ACHN (cell line): ENCODE measurements at places on chromosomes 6 and 20.

DNA sequence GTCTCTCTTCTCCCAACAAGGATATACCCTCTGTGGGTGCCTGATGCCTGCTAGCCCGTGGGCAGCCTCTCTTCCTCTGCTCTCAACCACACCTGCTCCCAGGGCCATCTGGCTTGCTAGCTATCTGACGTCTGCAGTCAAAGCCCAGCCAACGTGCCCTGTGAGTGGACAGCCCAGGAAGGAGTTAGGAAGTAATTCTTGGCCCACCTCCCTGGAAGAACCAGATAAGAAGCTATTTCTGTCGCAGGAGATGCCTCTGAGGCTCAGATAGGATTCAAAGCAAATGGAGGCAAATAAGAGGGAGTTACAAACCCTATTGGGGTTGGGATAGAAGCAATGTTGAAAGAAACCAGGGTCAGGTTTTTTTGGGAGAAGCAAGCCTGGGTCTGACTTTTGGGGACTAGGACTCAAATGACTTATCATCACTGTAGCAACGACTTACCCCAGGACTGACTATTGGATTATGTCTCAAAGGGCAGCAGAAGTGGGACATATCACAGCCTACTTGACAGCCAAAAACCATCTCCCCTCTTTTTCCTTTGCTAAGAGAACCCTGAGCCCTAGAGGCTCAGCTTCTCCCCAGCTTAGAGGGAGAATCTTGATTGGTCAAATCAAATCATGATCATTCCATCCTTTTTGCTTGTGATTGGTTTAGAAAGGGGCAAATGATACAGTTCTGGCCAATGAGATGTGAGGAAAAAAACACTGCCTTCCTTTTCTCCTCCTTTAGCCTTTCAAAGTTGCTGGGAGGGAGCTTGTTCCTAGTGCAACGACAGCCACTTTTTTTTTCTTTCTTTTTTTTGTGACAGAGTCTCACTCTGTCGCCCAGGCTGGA lies 18.0 kb upstream of the CDK5RAP1 start:
- no peak for DNase-seq

DNA sequence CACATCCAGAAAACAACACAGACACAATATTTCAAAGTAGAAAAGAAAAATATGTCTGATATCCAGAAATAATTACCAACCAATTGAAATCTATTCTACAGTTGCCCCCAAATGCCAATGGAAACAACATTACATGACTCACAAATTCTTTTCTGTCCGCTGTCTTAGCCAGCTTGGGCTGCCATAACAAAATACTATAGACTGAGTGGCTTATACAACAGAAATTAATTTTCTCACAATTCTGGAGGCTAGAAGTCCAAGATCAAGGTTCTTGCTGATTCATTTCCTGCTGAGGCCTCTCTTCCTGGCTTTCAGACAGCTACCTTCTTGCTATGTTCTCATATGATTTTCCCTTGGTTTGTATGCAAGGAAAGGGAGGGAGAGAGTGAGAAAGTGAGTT lies 698.1 kb downstream of the DHX35 start:
- no peak for DNase-seq

DNA sequence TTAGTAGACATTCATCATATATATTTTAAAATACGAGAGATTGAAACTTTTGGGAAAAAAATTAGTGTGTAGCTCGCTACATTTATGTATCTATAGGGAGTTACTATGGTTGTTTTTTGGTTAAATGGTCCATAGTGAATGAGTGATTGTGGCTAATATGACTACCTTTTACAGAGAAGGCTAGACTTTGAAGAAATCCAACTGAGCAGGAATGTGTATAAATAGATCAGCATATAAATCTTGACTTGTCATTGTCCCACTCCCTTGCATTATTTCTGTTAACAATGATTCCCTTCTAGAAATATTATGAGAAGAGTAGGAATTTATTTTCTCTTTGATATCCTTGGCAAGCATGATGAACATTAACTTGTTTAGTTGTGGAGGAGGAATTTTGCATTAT lies 737.8 kb upstream of the MAP3K7 start:
- no peak for DNase-seq

DNA sequence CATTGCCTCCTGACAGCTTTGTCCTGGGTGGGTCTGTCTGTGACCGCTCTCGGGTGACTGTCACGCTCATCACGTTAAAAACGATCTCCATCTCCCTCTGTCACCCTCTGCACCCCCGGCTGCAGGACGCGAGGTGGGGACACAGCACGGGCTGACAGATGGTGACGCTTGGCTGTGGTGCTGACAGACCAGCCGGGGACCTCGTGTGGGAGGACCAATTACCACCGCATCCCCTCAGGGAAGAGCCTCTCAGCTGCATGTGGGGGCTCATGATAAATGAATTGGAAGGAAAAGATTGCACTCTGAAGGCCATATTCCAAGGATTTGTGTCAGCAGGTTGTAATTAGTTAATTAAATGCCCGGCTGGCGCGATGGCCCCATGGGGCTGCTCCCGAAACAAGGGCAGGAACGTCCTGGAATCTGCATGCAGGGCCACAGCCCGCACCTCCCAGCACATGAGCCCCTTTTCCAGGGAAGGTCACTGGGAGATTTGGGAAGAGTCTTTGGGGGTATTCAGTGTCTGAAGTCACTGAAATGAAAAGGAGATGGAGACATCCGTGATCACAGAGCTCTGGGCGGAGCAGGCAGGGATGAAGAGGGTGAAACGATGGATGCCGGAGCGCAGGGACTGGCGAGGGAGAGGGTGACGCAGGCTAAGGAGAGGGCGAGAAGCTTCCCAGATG lies 87.1 kb downstream of the ERMARD start:
- DNase-seq = no peak

DNA sequence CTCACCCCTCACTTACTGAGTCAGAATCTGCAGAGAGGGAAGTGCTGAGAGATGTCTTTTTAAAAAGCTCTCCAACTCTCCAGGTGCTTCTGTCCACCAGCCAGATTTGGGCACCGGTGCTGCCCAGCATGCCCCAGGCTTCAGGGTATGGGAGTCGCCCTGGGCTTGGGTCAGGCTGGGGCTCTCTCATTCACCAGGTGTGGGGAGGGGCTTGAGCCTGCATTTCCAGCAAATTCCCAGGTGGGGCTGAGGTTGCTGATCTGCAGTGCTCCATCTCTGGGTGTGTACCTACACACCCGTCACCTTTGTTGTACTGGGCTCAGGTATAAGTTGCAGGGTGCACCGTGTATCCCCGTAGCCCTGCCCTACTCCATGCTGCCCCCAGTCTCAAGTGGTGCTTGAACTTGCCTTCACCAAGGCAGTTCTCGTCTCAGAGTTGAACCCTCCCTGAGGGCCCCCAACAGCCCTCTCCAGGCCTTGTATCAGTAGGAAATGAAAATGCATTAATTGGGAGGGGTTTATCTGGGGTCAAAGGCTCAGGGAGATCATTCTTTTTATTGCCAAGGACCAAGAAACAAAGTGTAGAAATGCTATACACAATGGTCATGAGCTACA lies 23.5 kb downstream of the PPP1R3G start:
- DNase-seq = no peak

DNA sequence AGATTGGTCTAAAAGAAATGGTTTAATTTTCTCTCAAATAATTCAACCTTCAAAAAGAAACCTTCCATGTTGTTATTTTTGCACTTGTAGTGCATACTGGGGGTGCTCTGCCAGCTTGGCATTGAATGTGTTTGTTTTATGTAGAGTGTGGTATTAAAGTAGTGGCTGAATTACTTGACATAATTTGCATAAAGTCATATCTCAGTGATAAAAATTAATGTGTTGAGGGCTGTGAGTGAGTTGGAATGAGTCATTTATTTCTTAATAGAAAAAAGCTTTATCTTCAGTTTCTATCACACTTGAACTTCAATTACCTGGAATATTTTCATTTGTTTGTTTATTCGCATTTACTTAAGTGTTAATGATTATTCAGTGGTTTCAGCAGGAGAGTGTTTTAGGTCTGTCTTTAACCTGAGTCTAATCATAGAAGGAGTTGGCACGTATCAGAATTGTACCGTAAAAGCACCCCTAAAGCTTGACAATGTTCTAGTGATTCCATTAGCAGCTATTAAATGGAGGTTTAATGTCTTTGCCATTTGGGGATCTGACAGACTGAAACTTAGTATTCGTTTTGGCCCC lies 801.2 kb upstream of the FLRT3 start:
- no peak for DNase-seq
